ENCODE measurements at places on chromosomes 13 and 19. TPM values are rescaled to one million over a fixed set of nuclear protein-coding genes. Genes with fewer than 3 reads are reported as not detected.

The POU2F2 gene
- 4.6 TPM for total RNA-seq

The ANGPTL8 gene
- not detected for total RNA-seq

The IGFL2 gene
- total RNA-seq, result not detected

The ZNF761 gene
- total RNA-seq, result 10.6 TPM

The LIM2 gene
- not detected for total RNA-seq

The TMEM150B gene
- total RNA-seq, result 0.73 TPM

The WDR62 gene
- 29.6 TPM for total RNA-seq

The ANGPTL4 gene
- 1.6 TPM for total RNA-seq

The ZNF878 gene
- 0.66 TPM for total RNA-seq

The SLC6A16 gene
- total RNA-seq, result not detected

The TMIGD2 gene
- not detected for total RNA-seq

The PLEKHJ1 gene
- 38.7 TPM for total RNA-seq

The TTYH1 gene
- 2.9 TPM for total RNA-seq

The KIR3DL2 gene
- total RNA-seq, result not detected

The TMEM221 gene
- 0.59 TPM for total RNA-seq

DNA sequence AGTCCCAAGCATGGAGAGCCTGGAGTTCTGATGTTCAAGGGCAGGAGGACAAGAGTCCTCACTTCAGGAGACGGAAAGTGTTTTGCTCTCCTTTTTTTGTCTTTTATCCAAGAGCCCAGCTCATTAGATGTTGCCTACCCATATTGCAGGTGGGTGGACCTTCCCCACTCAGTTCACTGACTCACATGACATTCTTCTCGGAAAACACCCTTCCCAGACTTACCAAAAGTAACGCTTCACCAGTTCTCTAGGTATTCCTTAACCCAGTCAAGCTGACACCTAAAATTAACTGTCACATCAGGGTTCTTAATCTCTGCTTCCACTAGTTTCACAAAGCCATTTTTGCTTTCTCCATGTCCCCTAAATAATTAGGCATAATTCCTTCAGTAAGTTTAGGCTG is 2215.4 kb upstream of the PCDH20 start:
- DNase-seq, result no peak

DNA sequence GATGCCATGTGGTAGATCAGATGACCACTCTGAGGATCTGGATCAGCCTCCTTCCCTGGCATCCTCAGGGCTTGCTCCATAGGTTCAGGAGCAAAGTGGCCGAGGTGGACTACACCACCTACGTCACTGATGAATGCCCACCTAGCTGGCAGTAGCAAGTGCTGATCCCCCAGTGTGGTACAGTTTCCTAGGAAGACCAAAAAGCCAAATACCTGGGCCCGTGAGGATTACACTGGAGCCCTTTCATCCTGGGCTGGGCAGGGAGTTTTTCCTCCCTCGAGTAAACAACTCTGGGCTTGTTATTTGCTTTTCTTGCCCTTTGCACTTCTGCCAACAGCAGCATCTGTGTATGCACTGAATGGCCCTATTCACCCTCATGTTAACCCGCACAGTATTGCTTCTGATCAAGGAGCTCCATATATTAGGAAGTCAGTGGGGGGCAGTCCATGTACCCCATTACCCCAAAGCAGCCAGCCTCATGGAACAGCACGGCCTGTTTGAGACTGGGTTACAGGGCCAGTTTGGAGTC is 3.3 kb upstream of the MYADM start:
- peak; percentile 73 for DNase-seq

DNA sequence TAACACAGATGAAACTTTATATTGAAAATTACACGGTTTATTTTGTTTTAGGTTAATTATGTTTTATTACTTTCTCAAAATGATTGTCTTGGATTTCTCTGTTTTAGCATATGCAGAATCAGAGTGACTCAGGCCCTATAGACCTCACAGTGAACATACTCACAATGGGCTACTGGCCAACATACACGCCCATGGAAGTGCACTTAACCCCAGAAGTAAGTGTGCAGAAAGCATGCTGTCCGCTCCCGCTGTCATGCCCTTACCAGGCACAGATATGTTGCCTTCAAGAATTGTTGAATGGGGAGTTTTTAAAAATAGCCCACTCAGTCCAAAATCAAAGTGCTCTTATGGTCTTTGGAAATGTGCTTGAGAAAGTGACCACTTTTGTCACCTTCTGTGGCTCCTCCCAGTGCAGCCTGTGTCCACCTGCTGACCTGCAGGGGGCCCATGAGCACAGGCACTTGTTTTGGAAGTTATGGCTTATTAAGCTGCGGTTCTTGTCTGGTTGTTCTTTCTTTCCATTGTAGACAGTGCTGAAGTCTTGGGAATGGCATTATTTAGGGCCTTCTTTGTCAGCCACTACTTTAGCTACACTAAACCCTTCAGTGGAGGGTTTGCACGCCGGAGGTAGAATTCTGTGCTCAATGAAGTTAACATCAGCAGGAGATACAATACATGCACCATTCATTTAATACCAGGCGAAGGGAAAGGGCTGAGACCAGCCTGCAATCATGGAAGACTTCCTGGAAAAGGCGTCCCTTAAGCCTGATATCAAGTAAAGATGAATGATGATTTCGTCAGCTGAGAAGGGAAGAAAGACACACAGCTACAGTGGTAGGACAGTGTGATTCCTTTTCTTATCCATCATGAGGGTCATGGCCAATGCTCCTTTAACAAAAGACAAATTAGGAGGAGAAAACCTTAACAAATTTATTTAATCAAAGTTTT is 36.7 kb downstream of the CUL4A start:
- no peak for DNase-seq

GRCh38 chr19:56476651-56477428 is at the start of gene ZNF667:
Gene ZNF667, minus strand, starts transcription at chr19:56477345. Its CDS starts 14,975 bp downstream, at chr19:56462370.
- DNase-seq, result no peak

GRCh38 chr19:53768401-53768800 is 55.7 kb downstream of the NLRP12 start:
- no peak for DNase-seq

DNA sequence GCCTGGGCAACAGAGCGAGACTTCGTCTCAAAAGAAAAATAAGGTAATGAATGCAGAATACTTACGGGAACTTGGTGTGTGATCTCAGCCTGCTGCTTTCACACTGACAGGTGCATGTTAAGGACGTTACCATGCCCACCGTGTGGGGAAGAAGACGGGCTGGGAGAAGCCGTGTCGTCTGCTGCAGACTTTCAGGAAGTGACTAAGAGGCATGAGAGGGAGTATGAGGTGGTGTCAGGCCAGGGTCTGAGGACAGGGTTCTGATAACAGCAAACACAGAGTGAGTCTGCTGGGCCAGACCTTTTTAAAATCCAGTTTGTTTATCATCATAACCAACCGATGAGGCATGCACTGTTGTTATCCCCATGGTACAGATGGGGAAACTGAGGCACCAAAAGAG is 13.6 kb upstream of the GALP start:
- no peak for DNase-seq

DNA sequence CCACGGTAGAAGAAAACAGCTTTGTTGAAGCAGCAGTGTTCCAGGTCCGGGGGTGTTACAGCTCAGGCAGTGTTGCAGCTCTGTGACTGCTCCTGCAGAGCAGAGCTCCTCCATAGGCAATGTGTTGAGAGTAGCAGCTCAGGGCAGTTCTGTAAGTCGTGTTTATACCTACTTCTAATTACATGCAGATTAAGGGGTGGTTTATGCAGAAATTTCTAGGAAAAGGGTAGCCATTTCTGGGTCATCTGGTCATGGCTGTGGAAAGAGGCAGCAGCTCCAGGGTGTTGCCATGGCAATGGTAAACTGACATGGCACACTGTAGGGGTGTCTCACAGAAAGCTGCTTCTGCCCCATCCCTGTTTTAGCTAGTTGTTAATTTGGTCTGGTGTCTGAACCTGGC is 316.4 kb downstream of the GPC5 start:
- no peak for DNase-seq

GRCh38 chr19:55455576-55456235 is 5.7 kb downstream of the ISOC2 start:
- no peak for DNase-seq

GRCh38 chr19:38277969-38278680 is 13.8 kb downstream of the SPINT2 start:
- no peak for DNase-seq

DNA sequence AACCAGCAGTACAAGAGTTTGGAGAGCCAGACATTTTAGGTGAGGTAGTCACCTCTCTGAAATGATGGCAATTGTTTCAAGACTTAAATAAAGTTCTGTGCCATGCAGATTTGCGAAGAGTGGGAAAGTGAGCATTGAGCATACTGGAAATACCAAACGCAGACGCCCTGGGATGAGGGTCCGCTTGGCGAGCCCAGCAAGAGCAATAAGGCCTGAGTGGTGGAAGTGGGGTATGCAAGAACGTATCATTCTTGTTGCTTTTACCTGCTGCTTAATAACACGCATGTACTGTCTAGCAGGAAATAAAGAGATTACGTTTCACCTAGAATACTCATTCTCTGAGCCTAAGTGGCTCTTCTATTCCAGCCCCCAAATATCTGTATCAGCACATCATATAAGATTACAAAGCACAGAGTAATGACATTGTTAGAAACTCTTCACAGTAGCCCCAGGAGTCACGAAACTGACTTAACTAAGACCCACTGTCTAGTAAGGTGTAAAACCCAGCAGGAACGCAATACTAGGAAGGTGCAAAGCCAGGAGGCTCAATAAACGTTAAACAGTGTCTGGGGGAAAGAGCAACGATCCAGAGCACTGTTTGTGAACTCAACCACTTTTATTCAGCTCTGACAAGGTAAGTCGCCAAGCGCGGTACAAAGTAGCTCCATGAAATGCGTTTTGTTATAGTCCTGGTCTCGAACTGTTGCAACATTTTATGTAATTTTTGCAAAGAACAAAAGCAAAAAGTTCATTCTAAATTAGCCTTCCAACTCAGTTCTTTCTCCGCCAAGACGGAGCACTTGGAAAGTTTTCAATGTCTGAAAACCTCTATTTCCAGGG is 1.2 kb downstream of the RCBTB2 start:
- DNase-seq, result no peak

DNA sequence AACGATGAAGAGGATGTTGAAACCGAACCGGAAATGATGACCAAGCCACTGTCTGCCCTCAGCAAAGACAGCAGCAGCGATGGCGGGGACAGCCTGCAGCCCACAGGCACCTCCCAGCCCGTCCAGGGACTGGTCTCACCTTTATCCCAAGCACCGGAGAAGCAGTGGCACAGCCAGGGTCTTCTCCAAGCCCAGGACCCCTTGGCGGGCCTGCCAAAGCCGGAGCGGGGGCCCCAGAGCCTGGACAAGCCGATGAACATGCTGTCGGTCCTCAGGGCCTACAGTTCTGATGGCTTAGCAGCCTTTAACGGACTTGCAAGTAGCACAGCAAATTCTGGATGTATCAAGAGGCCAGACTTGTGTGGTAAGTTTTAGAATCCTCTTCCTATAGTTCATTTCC is 177.0 kb downstream of the ZNF536 start:
- DNase-seq, result no peak

DNA sequence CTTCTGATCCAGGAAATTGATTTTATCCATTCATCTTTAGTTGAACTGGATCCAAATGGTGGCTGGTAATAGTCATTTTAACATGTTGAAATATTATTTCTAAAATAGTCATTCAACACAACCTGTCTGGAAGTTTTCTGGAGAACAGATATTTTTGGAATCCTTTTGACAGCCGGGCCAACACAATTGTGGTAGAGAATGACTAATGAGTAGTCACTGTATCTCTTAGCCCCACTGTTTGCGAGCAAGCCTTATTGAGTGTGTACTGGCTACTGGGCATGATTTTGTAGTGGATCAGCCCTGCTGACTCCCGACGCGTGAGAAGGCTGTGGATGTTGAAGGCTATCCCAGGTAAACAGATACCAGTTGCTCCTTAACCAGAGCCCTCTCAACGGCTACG is 383.4 kb downstream of the ZNF536 start:
- DNase-seq, result no peak

DNA sequence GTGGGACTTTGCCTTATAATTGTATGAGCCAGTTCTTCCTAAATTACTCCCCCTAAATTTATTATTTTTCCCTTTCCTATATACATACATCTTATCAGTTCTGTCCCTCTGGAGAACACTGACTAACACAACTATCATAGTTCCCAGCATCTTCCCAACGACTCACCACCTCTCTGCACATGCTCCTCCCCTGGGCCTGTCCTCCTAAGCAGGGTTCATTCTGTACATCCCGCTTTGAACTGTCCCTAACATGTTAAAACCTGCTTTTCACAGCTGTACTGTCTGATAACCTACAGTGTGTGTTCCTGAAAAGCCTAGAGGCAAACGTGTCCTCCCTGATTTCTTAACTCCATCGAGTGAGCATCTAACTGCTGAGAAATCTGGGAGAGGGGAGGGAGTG is 141.7 kb downstream of the EFNB2 start:
- DNase-seq, result no peak

GRCh38 chr19:12885749-12886650 is 1.0 kb downstream of the KLF1 start:
- DNase-seq, result no peak

- peak; percentile 6 for DNase-seq
Observed at GRCh38 chr13:106104281-106104901, 431.1 kb downstream of the EFNB2 start.

DNA sequence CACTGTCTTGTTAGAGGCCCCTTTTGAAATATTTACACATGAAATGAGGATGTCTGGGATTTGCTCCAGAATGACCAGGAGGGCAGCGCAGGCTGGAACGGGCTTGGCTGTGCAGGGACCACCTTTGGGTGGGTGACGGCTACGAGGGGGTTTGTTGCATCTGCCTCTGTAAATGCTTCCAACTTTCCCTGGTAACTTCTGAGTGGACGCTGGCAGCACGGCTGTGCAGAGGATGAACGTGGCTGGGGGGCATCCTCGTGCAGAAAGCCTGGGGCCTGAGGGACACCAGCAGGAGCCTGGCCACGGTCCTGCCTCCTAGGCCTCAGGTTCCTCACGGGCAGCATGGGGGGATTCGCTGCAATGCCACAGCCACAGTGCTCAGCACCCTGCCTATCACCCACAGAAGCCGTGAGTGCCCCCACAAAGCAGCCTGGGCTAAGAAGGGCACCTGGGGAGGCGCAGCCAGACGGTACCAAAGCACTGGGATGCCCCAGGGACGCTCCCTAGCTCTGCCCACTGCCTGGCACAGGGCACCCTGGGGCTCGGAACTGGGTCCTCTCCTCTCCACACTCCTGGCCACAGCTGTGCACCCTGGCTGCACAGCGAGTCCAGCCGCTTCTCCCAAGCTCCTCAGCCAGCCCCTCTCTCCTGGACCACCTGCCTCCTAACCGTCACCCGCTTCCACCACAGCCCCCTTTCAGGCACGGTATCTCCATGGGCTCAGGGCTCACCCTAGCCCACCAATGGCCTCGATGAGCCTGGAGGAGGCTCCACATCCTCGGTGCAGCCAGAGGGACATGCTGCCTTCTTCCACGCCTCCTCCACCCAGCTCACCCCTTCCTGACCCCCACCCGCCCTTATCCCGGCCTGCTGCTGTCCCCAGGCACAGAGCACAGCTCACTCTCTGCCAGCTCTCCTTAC is 44.5 kb downstream of the MLLT1 start:
- no peak for DNase-seq

- no peak for DNase-seq
Observed at GRCh38 chr13:111114362-111115060, 599 bp upstream of the ARHGEF7 start.

GRCh38 chr19:6023085-6023682 is 45.2 kb upstream of the RANBP3 start:
- no peak for DNase-seq
